Large intestine (tissue), 12 donors: ENCODE measurements at places on chromosomes 1 and 21.

DNA sequence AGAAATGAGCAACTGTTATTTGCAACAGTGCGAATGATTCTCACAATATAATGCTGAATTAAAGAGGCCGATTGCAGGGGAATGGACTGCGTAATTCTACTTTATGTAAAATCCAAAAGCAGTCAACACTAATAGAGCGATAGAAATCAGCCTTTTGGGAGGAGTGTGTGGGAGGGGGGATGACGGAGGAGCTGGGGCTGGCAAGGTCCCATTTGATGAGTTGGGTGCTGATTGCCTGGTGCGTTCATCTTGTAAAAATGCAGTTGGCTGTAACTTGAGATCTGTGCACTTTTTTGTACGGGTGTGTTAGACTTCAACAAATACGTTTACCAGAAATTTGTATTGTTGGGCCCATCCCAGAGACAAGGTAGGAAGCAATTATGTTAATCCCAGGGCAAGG, 20.7 kb downstream of the TNFRSF8 start:
- no peak for DNase-seq

DNA sequence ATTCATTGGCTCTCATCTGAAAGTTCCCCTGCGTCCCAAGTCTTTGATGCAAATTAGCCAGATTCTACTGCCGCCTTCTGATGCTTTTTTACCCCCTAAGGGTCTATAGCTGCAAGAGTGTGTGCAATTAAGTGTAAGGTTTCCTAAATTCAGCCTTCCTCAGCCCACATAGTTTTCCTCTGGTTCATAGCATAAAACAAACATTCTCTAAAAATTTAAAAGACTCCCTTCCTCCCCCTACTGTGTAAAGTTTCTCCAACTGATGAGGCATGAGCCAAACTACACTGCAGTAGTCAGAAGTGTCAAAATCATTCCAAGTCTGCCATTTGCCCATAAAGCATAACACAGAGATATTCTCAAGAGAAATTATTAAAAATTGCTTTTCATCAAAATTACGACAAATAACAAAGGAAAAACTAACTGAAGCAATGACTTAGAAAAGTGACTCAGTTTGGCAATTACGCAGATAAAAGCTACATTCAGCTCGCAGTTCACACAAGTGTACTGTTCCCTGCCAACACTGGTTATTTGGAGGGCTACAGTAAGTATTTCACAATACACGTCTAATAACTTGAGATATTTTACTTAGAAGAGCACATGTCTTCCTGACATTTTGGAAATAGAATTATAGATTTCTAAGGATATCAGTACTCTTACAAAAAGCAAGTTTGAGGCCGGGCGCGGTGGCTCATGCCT, 15.4 kb downstream of the KCNH1 start:
- no peak for DNase-seq

DNA sequence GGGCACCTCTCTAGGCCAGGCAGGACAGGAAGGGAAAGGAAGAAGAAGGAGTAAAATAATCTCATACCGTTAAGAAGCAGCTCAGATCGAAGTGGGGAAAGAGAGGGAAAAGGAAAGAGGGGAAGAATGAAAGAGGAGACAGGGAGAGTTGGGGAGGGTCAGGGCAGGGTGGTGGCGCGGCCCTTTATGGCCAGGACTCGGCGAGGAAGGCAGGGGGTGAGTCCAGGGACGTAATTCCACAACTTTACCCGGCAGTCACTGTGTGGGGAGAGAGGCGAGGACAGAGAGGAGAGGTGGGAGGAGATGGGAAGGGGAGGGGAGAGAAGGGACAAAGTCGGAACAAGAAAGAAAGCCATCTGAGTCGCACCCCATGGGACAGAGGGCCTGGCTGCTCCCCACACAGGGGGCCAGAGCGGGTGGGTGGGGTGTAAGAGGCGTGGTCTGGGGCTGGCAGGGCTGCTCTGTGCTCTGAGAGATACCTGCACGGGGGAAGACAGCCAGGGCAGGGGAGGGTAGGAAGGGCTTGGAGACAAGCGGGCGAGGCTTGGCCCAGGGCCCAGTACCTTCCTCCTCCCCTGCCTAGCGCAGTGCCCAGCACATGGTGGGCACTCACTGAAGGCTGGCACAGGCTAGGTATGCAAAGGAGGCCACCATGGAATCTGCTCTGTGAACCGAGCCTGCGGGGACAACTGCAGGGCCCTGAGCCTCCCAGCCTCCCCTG, 49.4 kb downstream of the KIF21B start:
- peak; percentile 29 for DNase-seq

DNA sequence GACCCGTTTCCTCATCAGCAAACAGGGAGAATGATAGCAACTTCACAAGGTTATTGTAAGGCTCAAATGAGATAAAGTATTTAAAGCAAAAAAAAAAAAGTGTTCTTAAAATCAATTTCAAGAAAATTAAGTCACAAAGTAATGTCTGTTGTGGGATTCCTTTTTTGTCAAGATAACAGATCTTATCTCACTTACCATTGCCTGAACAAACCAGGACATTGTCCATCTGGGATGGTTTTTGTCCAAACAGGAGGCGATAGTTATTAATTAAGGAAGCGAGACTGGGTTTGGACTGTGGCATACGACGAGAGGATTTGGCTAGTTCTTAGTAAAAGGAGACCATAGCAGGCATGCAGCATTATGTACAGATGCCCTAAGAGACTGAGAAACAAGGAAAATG, 458.4 kb downstream of the SMYD3 start:
- DNase-seq = no peak

- no peak for DNase-seq
Measured at GRCh38 chr1:58927722-58928085, 143.9 kb upstream of the JUN start.

DNA sequence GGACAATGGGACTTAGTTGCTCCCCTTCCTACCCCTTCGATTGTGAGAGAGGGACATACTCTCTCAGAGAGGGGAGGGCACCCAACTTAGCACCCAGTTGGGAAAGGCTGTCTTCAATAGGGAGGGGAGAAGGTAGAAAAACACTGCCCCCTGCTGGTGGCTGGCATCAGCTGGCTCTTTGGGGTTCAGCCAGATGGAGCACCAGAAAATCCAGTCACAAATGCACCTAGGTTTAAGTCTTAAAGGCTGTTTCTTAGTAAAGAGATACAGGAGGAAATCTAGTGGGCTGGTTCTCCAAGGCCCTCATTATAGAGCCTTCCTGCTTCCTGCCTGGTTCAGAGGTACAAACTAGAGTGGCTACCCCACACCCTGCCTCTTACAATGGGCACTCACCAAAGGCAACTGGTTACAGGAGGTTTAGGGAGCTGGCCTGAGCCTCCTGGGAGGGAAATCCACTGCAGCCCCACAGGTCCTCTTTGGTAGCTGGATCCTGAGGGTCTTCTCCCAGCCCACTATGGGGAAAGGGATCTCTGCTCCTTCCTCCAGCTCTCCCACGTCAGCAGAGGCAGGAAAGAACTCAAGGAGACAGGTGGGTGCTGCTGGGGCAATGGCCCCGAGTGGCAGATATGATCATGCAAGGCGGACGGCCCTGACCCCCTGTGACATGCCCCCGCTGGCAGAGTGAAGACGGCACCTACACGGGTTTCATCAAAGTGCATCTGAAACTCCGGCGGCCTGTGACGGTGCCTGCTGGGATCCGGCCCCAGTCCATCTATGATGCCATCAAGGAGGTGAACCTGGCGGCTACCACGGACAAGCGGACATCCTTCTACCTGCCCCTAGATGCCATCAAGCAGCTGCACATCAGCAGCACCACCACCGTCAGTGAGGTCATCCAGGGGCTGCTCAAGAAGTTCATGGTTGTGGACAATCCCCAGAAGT, 28.3 kb downstream of the EIF2D start:
- peak; percentile 50 for DNase-seq

DNA sequence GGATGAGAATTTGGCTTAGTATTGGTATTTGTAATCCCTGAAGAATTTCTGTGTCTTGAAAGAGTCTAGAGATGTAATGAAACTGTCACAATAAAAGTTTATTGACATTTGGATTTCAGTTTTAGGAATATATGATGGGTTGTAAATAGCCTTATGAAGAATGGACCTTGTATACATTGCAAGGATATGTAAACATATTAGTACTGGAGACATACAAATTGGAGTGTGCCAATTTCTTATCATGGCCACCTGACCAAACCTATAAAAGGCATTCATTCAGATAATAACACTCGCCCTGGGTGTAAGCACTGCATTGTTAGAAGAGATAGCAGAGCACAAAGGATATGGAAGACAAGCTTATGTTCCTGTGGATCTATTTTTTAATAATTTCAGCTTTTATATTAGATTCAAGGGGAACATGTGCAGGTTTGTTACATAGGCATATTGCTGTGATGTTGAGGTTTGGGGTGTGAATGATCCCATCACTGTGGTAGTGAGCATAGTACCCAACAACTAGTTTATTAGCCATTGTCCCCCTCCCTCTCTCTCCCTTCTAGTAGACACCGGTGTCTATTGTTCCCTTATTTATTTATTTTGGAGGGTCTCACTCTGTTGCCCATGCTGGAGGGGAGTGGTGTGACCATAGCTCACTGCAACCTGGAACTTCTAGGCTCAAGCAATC, 8.6 kb downstream of the S1PR1 start:
- no peak for DNase-seq

DNA sequence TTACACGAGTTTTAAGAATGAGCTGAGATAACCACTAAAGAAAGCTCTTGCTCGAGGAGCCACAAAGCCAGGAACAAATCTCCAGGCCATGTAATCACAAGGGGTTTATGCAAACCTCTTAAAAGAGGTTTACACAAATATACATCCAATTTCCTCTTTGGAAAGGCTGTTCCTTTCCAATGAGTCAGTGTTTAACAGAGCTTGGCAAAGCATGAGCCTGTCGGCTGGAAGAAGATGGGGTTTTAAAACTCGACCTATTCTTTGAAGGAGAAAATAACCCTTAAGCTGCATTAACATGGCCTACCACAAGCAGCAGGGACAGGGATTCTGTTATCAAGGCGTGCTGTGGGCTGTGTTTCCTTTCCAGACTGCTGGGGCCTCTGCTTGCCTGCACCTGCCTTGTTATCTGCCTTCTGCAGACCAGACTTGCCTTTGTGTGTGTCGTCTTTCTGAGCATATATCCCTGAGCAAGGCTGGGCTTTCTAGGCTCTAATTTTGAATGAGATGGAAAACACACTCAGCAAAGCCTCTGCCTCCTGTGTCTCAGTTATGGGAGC, 40.6 kb upstream of the CYP2J2 start:
- no peak for DNase-seq

- peak; percentile 44 for DNase-seq
Measured at GRCh38 chr1:182397653-182398393, 2.6 kb downstream of the TEDDM1 start.

- no peak for DNase-seq
Measured at GRCh38 chr21:35359076-35359475, 310.0 kb upstream of the RUNX1 start.

- no peak for DNase-seq
Measured at GRCh38 chr1:22224091-22224490, 81.2 kb upstream of the WNT4 start.

GRCh38 chr1:203609979-203610493, 16.6 kb upstream of the ATP2B4 start:
- DNase-seq = no peak
